Bladder microvascular endothelial cell (primary cell): ENCODE measurements at places on chromosomes 7 and 10. TPM values are rescaled to one million over a fixed set of nuclear protein-coding genes. Genes with fewer than 3 reads are reported as not detected.

CYP3A4 gene
- not detected in 2 replicates for total RNA-seq

GNAT3 gene
- not detected in 2 replicates for total RNA-seq

BHLHA15 gene
- total RNA-seq, result 0.13 and 0.16 TPM in 2 replicates

CLIP2 gene
- total RNA-seq, result 31.7 and 65.3 TPM in 2 replicates

RAPGEF5 gene
- total RNA-seq, result 98.1 and 136 TPM in 2 replicates

PRKG1 gene
- 0.32 and 10.1 TPM in 2 replicates for total RNA-seq

NUTM2E gene
- total RNA-seq, result under 0.01 TPM in 1 of 2 replicates, not detected in the other

CARD11 gene
- total RNA-seq, result 0.32 and 6.5 TPM in 2 replicates

LIPM gene
- total RNA-seq, result not detected in 2 replicates

JAKMIP3 gene
- 0.06 TPM in 1 of 2 replicates, not detected in the other for total RNA-seq

ZMYND11 gene
- total RNA-seq, result 27.5 and 83.8 TPM in 2 replicates
